ENCODE measurements at places on chromosomes 1 and 21. TPM values are rescaled to one million over a fixed set of nuclear protein-coding genes. Genes with fewer than 3 reads are reported as not detected.

DNA sequence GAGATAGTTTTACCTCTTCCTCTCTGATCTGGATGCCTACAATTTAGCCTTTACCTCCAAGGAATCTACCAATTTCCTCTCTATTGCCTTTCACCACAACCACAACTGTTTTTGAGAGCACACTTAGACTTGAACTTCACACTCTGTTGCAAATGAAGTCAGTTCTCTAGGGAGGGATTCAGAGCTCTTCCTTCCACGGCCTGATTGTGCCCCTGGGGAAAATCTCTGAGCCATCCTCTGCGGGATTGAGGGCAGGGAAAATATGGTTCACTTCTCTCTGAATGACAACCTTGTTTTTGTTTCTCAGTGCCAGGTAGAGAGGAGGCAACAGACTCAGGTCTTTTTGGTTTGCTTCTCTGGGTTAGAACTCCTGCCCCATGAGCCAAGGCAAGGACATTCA is 35.4 kb upstream of the BCL10 start:
- ATAC-seq: no peak

DNA sequence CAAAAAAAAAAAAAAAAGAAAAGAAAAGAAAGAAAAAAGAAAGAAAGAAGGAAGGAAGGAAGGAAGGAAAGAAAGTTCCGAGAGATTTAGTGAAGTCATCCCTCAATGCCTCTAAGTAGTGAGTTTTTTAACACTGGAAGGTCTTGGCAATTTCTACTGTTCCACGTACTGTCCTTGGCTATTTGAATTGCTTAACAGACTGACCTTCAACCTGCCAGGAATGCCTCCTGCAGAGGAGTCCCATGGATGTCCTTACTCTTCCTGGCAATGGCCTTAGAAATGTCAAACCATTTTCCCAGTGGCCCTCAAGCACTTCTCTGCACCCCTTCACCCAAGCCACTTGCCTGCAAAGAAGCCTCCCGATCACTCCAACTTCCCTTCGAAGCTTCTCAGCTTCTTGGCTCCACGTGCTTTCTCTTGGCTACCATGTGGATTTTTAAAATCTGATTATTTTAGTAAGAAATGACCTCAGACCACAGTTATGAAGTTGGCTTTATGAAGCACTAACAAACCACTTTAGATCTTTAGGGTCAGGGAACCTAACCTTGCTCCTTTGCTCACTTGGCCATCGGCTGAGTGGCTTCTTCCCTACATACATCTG is 43.7 kb upstream of the ABCG1 start:
- ATAC-seq: no peak

GRCh38 chr1:152110365-152110859 is 4.8 kb downstream of the TCHH start:
- ATAC-seq: peak; percentile 39

GRCh38 chr1:198283222-198283621 is 126.4 kb downstream of the NEK7 start:
- no peak for ATAC-seq

- ATAC-seq: no peak
Observed at GRCh38 chr1:238492271-238492670, 601.5 kb upstream of the ZP4 start.

DNA sequence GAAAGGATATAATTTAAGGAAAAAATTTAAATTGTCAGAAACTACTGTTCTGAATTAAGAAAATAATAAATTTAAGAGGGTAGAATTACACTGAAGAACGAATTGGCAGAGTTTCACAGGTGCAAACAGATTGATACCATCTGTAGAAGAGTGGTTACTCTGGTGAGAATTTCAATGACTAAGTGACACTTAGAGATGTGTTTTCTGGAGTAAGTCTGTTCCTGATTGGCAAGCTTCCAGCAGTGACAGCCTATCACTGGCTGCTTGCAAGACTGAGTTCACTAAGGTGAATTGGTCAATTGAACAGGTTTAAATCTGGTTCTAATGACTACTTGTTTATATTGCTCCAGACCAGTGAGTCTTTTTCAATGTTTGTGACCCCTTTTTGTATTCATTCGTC is 838.2 kb upstream of the RGS18 start:
- no peak for ATAC-seq

GRCh38 chr1:153535242-153536011 is at the start of gene S100A6:
TSS of gene S100A6 (minus strand) at chr1:153535991. CDS start at chr1:153535339, 652 bp downstream.
- ATAC-seq: peak; percentile 68

GRCh38 chr21:37684115-37684493 is 232.2 kb downstream of the KCNJ6 start:
- no peak for ATAC-seq

DNA sequence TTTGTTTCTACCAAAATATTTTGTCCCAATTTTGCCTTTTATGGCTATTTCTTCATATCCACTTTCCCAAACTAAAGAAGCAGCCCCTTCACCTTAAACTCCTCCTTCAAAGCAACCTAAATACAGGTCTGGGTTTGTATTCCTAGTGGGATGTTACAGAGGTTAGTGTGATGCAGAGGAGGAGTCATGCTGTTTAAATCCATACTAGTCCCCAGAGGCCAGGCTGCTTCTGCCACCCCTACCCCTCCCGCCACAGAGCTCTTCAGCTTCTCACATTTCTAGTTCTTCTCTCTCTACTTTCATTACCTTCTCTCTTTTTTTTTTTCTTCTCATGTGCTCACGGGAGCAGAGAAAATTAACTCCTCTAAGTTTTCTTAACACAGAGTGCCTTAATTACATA is 29.3 kb downstream of the SELL start:
- no peak for ATAC-seq

GRCh38 chr1:116167625-116168276 is 56.6 kb downstream of the MAB21L3 start:
- ATAC-seq: peak; percentile 7

DNA sequence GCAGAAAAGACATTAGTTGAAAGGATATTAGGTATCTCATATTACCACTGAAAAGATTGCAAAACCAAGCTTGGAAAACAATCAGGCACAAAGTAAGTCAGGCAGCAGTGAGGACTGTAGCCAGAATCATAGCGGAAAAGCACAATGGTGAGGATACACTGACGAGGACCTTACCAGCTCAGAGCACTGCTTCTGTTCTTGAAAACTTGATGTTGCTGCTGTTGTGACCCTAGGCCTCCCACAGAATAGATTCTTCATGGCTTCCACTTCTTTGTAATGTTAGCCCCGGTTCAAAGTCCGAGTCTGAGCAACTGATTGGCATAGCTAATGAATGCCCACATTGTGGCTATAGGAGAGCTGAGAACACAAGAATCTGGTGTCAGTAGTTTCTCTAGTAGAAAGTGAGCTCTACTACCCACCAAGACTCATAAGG is 45.2 kb upstream of the LRRC8C start:
- no peak for ATAC-seq

DNA sequence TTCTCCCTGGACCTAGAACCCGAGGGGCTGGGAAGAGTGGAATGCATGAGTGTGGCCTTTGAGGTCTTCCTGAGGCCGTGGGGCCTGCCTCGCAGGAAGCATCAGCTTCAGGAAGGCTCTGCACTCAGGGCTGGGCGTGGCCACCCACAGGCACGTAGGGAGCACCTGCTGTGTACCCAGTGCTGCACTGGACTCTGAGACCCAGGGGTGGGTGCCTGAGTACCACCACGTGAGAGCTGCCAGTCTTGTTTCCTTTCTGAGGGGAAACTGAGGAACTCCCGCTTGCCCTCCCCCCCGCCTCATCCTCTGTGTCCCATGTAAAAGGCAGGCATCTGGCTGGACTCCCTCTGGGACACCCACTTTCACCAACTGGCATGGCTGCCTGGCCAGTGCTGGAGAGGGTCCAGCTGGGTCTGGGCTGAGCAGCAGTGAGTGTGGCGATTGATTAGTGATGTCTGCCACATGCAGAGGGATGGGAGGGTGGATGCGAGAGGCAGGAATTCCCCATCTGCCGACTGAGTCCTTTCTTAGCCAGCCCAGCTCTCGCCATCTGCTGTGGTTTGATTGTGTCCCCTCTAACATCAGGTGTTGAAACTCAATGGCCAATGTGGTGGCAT is 30.2 kb upstream of the TTC34 start:
- ATAC-seq: no peak

- ATAC-seq: no peak
Observed at GRCh38 chr21:39353295-39353694, 4.4 kb upstream of the HMGN1 start.

DNA sequence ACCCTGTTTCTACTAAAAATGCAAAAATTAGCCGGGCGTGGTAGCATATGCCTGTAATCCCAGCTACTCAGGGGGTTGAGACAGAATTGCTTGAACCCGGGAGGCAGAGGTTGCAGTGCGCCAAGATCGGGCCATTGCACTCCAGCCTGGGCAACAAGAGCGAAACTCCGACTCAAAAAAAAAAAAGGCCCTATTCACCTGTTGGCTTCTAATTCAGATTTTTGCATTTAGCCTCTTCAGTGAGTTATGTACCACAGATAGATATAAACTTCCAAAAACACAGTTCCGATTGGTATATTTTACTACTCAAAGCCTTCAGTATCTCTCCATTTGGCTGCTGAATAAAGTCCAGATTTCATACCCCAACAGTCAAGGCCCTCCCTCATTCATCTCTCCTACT is 42.7 kb downstream of the POU2F1 start:
- no peak for ATAC-seq

DNA sequence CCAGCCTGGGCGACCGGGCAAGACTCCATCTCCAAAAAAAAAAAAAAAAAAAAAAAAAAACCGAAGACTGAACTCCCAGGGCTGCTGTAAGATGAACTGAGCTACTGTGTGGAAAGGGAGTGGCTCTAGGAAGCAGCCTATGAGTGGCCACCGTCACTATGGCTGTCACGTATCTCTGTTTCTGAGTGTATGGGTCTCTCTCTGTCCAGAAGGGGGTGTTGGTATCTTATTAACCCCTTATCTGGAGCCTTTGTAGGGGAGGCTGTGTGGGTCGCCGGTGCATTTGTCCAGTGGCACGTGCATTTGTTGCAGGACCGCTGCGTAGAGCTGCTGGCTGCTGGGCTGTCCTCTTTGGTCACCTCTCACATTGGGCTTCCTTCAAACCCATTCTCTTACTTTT is 326.6 kb downstream of the CAMTA1 start:
- ATAC-seq: no peak

DNA sequence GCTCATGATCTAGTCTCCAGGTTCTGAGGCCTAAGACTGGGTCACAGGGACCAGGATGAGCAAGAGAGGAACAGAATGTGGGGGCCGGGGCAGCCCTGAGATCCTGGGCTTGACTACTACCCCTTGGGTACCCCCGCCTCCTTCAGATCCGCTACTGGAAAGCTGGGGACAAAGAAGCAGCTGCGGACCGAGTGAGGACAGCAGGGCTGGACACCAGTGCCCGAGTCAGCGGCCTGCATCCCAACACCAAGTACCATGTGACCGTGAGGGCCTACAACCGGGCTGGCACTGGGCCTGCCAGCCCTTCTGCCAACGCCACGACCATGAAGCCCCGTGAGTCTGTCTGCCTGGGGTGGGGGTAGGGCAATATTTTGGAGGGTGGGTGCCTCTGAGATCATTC is 12.5 kb downstream of the TMEM81 start:
- no peak for ATAC-seq

GRCh38 chr1:204563307-204563706 is 47.1 kb downstream of the MDM4 start:
- no peak for ATAC-seq

DNA sequence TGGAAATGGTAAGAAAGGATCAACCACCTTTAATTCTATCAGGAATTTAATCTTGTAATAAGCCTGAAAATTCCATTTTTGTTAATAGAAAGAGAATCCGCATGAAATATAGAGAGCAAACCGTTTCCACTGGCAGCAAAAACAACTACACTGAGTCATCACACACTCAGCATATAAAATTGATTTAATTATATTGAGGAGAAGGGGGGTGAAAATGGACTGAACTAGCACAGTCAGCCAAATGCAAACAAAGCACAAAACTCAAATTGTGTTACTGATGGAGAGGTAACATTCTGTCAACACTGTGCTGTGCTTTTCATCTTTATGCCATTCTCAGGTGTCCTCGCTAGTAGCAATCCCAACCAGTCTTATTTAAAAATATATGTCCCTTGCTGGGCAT is 1583.9 kb downstream of the MRPL39 start:
- no peak for ATAC-seq

- ATAC-seq: peak; percentile 13
Observed at GRCh38 chr1:113415310-113416070, 25.2 kb downstream of the MAGI3 start.

DNA sequence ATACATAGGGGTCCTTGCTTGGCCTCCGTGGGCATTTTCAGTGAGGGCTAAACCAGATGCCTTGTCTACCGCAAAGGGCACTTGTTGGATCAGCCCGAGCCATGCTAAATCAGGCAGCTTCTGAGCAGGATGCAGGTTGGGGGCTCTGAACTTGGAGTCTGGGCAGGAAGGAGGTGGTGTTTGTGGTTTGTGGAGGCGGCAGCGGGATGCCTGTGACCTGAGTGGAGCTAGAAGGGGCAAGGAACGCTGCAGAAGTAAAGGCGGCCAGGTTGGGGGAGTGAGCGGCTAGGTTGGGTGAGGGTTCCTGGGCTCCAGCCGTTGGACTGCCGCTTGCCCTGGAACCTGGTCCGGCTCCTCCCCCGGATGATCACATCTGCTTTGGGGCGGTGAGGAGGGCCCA is 183.9 kb downstream of the CAMTA1 start:
- ATAC-seq: no peak

DNA sequence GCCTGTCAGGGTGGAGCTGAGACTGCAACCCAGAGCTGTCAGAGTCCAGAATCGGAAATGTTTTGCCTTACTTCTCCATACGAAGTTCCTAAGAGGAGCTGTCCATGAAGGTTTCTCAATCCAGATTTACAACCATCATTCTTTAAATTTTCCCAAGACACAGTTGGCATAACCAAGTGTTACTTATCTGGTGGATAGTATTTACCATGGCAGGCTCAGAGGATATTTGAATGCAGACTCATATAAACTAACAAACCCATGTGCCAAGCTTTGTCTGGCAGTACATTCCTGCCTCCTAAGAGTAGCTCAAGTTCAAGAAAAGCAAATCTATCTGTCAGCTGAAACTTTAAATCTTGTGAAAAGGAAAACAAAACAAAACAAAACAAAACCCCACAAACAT is 267.9 kb downstream of the ZNF326 start:
- no peak for ATAC-seq

- ATAC-seq: no peak
Observed at GRCh38 chr1:16139473-16139962, 16.4 kb downstream of the EPHA2 start.

GRCh38 chr1:156488566-156489165 is 11.9 kb downstream of the MEF2D start:
- no peak for ATAC-seq

TTC39A gene
- 32.6 TPM for total RNA-seq

KRTAP19-1 gene
- not detected for total RNA-seq

NBPF1 gene
- total RNA-seq: 24.7 TPM

CCDC185 gene
- 0.24 TPM for total RNA-seq

E2F2 gene
- 13.9 TPM for total RNA-seq

UROD gene
- total RNA-seq: 47.5 TPM

NCF2 gene
- 8.3 TPM for total RNA-seq

KAZN gene
- 33.9 TPM for total RNA-seq

LCE4A gene
- not detected for total RNA-seq

C1orf115 gene
- 2.5 TPM for total RNA-seq

ADCY10 gene
- total RNA-seq: not detected
